Midbrain (tissue), 1 donor: ENCODE measurements at places on chromosomes 7 and 10.

DNA sequence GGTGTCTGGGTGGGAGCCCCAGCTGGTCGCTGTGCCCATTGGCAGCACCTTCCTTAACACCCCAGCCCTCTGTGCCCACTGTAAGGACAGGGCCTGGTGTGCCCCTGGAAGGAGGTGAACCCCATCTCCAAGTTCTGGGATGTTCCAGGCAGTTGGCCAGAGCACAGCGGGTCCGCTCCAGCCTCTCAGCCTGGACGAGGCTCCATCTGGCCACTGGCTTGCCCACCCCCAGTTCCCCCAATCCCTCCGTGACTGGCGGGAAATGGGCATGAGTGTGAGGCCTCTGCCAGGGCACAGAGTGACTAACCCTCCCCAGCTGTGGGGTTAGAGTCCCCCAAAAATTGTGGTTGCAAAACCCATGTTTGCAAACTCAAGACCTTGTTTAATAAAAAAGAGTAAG is 15.6 kb downstream of the GRIFIN start:
- peak; percentile 76 for DNase-seq

DNA sequence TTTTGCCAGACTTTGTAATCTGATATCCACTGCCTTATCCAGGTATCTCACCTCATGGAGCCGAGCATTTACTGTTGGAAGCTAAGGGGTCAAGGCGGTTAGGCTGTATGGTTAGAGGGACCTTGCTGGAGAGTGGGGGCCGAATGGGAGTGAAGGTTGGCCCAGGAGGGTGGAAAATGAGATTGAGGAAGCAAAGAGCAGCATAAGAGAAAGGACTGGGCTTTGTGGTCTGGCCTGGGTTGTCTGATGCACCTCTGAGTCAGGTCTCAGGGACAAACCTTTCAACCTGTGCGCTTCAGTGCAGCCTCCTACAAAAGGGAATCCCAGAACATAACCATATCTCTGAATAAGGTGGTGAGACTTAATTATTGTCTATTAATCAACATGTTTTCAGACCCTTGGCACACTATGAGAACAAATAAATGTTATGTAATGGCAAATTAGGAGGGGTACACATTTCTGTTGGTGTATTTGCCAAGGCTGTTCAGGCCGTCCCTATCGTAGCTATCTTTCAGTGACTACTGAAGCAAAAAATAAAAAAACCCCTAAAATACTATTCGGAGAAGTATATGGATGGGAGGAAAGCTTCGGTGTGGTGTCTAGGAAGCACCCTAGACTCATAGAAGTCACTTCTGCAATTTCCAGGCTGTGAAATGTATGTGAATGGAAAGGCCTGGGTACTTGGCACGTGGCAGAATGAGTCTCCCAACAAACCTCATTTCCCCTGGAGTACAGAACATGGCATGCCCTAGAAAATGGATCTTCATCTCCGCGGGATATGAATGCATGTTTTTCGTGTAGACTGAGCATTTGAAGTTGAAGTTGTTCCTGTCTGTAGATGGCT is 4.3 kb downstream of the CAMK1D start:
- no peak for DNase-seq

GRCh38 chr7:130008941-130009847 is 42.0 kb downstream of the ZC3HC1 start:
- DNase-seq, result no peak

DNA sequence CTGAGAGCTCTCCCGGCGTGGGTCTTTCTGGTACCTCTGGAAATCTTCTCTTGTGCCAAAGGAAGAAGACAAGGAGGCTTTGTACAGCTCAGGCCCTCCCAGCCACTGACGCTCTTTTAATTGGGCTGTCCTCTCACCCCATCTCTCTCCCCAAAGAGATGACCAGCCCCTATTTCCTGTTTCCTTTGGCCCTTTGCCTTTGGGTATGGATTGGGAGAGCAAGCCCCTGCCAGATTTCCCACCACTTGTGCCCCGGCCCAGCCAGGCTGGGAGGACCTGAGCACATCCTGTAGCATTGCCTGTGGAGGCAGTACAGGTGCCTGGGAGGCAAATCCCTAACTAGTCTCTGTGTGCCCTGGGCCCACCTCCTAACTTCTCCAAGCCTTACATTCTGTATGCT is 5.7 kb upstream of the PLAC9 start:
- DNase-seq, result no peak

GRCh38 chr7:44108768-44109750 is 4.9 kb downstream of the AEBP1 start:
- no peak for DNase-seq

DNA sequence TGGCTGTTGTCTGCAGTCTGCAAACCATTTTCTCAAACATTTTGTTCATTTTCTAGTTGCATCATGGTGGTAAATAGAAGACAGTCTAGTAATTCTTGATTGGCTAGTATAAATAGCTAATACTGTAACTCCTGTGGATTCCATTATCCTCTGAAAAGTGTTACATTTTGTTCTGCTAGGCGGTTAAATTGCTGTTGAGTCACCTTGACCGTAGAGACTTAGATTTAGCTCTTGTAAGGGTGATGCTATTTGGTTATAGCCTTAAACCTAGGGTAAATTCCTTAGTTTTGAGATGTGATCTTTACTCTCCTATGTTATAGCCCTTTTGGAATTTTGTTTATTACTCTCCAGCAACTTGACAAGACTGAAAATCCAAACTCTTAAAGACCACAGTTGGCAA is 58.8 kb downstream of the SHOC2 start:
- no peak for DNase-seq

GRCh38 chr7:36478745-36479144 is 89.1 kb downstream of the ANLN start:
- DNase-seq, result no peak
